ENCODE measurements at places on chromosomes 7 and 10.

DNA sequence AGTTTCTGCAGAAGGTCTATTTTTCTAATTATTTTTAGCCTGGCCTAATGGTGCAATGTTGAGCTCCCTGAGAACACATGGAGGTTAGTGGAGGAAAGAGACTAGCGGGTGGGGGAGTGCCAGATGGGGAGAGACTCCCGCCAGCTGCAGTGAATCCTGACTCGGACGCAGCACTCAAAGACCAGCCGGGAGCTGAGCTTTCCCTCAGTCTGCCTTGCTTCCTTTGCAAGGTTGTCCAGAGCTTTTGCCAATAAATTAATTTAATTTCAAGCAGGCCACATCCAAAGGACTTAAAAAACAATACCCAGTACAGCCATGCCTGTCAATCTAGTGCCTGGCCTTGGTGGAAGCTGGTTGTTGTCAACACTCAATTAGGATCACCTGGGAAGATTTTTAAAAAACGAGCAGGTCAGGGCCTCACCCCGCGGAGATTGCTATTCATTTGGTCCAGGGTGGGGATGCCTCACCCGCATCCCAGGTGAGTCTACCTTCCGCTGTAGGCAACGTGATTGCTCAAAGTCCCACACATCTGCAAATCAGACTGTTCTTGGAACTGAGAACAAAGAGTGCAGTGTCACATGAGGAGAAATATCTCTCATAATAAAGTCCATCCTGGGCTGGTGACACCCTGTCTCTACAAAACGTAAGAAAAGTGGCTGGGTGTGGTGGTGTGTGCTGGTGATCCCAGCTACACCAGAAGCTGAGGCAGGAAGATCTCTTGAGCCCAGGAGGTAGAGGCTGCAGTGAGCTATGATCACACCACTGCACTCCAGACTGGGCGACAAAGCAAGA, 4.0 kb downstream of the CLRN3 start:
- DNase-seq, result no peak

GRCh38 chr7:88314061-88314491, 7.4 kb upstream of the STEAP4 start:
- DNase-seq, result no peak

DNA sequence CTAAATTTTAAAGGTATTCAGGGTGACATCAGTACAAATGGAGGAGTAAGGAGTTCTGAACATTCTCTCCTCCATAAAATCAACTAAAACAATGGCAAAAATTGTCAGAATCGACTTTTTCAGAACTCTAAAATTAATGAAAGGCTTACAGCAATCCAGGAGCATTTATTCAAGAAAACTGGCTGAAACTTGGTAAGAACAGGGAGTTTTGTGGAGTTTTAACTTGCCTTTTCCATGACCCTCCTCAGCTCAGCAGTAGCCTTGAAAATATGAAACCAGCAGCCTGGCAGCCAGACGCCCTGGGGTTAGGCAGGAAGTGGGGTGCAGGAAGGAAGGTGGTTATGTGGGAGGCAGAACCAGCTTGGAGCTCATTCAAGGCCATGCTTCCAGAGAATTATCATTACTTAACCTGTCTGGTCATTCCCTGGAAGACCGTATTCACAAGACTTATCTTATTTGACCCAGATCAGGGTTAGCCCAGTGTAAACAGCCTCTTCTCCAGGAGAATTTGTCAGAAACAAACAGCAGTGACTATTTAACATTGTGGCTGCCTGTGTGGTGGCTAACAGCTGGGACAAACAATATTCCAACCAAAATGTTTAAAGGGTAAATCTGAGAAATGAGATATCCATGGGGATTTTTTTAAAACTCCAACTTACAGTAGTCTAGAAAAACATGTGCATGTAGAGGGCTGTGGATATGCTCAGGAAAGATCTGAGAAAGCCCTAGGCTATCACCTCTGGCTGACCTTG, 75.7 kb upstream of the MACROH2A2 start:
- no peak for DNase-seq

GRCh38 chr10:60304829-60305379, 84.8 kb downstream of the ANK3 start:
- no peak for DNase-seq

GRCh38 chr7:155107126-155107525, 37.0 kb downstream of the HTR5A start:
- DNase-seq, result no peak

DNA sequence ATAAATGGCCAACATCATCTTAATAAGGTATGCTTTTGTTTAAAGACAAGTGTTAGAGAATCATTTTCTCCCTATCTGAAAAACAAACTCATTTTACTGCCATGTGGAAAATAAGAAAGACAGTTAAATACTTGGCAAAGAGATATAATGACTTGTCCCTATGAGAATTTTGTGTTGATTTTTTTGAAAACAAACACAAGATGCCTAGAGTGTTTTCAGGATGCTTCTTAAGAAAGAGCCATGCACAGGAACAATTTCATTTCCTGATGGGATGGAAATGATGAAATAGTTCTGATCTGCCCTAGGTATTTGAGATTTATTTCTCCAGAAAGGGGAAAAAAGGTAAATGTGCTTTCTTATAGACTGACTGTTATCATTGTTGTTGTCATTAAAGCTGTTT, 237.5 kb upstream of the GNAI1 start:
- DNase-seq, result no peak

GRCh38 chr10:19579761-19580545, 236.3 kb upstream of the PLXDC2 start:
- DNase-seq, result no peak

- DNase-seq, result no peak
Measured at GRCh38 chr10:131923038-131923756, 22.4 kb downstream of the PPP2R2D start.

DNA sequence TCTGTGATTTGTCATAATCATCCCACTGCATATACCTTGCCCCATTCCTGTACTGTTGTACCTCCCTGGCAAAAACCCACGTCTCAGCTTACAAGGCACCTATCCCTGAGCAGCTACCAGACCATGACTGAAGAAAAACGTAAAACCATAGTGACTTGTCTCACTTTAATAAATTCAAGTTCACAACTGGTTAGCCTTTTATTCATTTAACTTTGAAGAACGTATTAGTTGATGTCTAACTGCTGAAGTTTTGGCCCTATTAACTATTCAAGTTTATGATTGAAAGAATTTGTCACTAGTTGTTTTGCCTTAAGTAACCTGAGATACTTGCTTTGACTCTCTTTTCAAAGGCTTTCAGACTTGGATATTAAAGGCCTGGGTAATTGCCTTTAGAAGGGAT, 59.7 kb downstream of the GALNT11 start:
- DNase-seq, result no peak

DNA sequence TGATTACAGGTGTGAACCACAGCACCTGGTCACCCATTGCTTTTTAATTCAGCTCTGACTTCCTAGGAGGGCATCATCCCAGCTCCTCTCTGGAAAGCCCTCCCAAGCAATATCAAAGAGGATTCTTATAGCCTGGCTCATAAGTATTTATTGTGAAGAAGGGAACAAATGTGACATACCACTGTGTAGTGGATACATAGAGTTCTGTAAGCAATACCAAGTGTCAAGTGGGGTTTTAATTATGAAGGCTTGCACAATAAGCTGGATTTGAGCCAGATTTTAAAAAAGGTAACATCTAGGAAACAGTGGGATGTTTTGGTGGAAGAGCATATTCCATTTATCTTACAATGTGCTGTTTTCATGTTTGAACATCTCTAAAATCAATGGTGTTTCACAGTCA, 19.0 kb upstream of the PRTFDC1 start:
- DNase-seq, result no peak

GRCh38 chr7:79241288-79242060, 212.0 kb downstream of the MAGI2 start:
- no peak for DNase-seq

DNA sequence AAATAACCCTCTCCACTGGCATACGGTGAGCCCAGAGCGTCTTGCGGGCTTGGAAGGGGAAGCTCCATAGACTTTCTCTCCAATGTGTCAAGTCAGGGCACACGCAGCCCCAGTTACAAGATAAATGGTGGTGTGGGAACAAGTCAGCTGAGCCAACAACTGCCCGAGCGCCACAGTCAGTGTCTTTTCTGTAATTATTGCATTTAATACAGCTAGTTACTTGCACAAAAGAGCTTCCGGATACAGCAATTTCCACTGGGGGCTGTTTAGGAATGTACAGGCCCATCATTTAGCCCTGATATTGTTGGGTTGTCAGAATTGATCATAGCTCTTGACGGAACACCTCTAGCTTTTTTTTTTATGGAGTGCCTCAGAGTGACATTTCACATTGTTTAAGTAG, 193.5 kb upstream of the SP8 start:
- no peak for DNase-seq

- no peak for DNase-seq
Measured at GRCh38 chr7:139534966-139535651, 11.6 kb downstream of the CLEC2L start.
